ENCODE measurements at places on chromosomes 5 and 9. TPM values are rescaled to one million over a fixed set of nuclear protein-coding genes. Genes with fewer than 3 reads are reported as not detected.

The PCDHGB4 gene
- 6.5 TPM for total RNA-seq

- no peaks in the 10 kb centered on the region for H3K4me1 ChIP-seq
- H3K27me3 ChIP-seq = no peaks in the 10 kb centered on the region
- H3K4me3 ChIP-seq = no peak overlapping the region
- ATAC-seq = no peak
Observed at GRCh38 chr9:69696802-69697201, 24.6 kb upstream of the APBA1 start.

DNA sequence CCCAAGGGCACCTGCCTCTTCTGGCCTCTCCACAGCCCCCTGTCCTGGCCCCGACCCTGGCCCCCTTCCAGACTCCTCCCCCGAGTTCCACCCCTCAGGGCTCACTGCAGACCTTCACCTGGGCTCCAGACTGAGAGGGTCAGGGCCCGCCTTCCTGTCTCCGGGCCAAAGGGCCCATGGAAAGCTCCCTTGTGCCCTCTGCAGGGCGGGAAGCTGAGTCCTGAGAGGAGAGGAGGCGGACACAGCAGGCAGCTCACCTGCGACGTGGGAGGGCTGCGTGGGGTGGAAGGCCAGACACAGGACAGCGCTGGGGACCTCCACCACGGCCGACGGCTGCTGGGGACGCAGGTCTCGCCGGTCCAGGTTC lies 20.6 kb downstream of the DYNC2I2 start:
- peaks cover 63% of the 10 kb centered on the region for H3K36me3 ChIP-seq
- no peaks in the 10 kb centered on the region for H3K27me3 ChIP-seq
- no peak overlapping the region for H3K4me3 ChIP-seq
- peaks cover 20% of the 10 kb centered on the region for H3K4me1 ChIP-seq

The PCDHGC3 gene
- 60.2 TPM for total RNA-seq

The SPATA31D4 gene
- not detected for total RNA-seq

DNA sequence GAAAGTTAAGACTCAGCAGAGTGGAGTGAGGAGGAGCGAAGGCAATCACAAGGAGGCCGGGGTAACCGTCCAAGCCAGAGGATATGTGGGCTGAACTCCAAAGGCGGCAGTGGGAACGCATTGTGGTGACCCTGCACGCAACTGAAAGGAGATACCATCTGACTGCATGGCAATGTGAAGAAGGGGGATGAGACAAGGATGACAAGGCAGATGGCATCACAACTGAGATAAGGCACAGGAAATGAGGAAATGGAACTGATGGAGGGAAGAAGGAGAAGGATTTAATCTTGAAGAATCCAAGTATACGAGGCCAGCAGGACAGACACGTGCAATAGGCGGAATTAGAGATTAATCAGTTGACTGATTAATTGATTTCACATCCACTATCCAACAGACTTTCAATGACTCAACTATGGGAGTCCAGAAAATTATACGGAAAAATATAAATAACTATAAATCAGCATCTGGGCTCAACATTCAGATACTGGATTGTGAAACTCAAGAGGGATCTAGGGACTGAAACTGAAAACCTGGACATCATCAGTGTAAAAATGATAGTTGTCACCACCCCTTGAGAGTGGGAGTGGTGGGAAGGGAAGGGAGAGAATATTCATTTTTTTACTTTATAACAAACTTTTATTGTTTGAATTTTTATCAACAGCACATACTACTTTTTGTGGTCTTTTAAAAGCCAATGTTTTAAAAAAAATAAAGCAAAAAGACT lies 86.1 kb downstream of the ARL15 start:
- no peak overlapping the region for H3K4me3 ChIP-seq
- no peaks in the 10 kb centered on the region for H3K4me1 ChIP-seq
